A549 treated with Hydrocortisone at 1 μM for 4 hours (cell line): ENCODE measurements at places on chromosomes 7 and 10. TPM values are rescaled to one million over a fixed set of nuclear protein-coding genes. Genes with fewer than 3 reads are reported as not detected.

FAM221A gene
- total RNA-seq = 0.15 to 0.66 TPM (median 0.55 TPM) in 5 replicates

CUBN gene
- total RNA-seq = 0.06 to 0.10 TPM (median 0.08 TPM) in 5 replicates

TFEC gene
- 0.03 to 0.06 TPM (median 0.05 TPM) in 4 of 5 replicates, not detected in the other for total RNA-seq

LBX1 gene
- not detected in 5 replicates for total RNA-seq

LIPK gene
- total RNA-seq = not detected in 5 replicates
